Heart left ventricle (tissue), 16 donors: ENCODE measurements at places on chromosomes 16 and 17. TPM values are rescaled to one million over a fixed set of nuclear protein-coding genes. Genes with fewer than 3 reads are reported as not detected.

- DNase-seq: no peak
Observed at GRCh38 chr17:50607522-50608175, 27.0 kb upstream of the ABCC3 start.

DNA sequence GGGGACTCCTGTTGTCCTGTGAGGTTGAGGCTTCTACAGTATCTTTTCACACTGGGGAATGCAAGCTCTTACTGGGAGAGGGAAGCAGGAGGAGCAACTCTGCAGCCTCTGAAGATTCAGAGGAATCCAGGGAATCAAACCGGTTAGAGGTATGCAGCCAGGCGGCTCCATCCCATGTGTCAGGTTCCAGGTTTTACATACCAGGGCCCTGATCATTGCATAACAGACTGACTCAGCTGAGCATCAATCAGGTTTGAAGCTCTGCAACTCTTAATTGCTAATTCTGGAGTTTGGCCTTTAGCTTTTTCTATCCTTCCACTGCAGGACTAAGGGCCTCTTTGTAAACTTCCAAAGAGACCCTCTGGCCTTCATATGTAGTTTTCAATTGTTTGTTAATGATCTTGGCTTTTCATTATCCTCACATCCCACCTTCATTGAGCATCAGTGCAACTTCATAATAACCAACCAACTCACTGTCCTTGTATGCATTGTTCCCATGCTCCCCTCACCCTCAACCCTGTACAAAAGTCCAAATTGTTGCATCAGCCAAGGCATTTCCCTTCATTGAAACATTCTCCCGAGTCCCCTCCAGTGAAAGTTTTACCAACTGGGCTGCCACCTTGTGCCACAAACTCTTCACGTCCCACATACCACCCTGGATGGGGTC lies 59.7 kb upstream of the DHX40 start:
- DNase-seq: no peak

DNA sequence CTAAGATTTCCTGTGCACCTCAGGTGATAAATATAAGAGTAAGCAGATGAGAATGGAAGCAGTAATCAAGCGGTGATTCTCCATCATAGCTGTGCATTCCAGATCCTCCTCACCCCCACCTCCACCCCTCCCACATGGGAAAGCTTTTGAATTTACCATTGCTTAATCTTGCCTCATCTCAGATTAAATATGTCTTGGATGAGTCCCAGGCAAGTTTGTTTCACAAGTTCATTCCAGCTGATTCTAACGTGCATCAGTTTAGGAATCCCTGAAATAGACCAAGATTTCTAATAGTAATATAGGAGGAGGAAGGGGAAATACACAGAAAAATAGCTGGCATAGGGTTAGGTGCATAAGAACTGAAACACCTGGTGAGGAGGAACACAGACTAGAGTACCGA lies 396.2 kb upstream of the KIF2B start:
- no peak for DNase-seq

DNA sequence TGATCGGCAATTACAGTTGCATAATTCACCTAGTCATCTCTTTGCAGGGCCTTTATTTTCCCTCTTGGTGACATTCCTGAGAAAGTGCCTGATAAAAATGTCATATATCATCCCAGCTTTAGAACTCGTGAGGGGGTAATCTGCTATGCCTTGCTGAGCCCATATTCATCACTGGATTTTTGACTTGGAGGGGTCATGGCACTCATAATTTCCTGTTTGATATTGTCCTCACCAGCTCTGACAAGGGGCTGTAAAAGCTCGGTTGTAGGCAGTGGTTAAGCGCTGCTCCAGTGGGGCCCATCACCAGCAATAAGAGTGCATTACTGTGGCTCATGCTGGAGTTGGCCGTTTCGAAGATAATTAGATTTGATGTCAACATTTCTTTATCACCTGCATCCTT lies 227.3 kb downstream of the IRX3 start:
- DNase-seq: no peak

DNA sequence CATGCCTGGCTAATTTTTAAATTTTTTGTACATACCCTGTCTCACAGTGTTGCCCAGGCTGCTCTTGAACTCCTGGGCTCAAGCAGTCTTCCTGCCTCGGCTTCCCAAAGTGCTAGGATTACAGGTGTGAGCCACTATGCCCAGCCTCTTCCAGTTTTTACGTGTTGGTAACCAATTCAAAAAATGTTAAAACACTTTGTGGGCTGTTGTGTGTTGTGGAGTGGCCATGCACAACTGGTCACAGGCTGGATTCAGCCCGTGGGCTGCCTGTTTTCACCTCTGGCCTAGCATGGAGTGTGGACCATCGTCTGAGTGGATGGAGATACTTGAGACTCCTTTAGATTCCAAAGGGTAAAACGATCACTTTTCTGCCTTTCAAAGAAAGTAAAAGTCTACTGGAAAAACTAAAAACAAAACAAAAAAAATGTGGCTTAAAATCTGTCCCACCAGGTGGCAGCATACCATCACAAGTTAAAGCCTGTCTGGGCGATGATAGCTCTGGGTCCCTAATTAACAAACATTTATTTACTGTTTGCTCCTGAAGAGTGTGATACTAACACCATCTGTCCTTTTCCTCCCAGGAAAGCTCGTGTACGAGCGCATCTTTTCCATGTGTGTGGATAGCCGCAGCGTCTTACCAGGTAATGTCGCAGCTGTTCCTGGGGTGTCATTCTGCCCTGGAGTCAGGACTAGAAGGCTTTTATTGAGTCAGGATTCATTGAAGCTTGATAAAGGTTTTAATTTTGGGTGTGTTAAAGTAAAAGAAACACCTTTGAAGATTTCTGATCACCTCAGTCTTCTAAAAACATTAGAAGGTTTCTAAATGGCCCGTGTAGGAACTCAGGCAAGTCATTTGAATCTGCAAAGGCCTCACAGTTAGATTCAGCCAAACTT lies 45.8 kb downstream of the VPS35L start:
- DNase-seq: no peak

DNA sequence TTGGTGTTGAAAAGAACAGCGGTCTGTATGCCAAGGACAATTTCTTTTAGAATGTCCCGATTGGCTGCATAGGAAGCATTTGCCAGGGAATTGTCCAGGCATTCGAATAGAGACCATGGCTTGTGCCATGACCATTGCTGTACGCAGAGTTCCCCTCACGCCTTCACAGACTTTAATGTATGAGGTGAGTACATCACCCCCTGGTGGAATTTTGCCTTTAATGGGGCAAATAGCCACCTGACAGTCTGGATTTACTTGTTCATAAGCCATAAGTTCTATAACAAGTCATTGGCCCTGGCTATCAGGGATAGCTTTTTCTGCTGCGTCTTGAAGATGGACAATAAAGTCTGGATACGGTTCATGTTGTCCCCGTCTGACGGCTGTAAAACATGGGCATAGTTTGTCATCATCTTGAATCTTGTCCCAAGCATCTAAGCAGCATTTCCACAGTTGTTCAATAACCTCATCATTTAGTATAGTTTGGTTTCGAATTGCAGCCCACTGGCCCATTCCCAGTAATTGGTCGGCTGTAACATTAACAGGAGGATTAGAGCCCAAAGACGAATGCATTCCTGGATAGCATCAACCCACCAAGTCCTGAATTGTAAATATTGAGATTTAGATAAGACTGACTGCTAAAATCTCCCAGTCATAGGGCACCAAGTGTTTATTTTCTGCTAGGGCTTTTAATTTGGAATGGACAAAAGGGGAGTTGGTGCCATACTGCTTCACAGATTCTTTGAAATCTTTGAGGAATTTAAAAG lies 67.7 kb upstream of the ARL4D start:
- DNase-seq: no peak

Gene C1QL1
- total RNA-seq: 2.3 TPM
